ENCODE measurements at places on chromosomes 7 and 10.

- H3K27ac ChIP-seq: no peak overlapping the region
- DNase-seq: no peak
- H3K4me1 ChIP-seq: peaks cover 5% of the 10 kb centered on the region
- peaks cover 8% of the 10 kb centered on the region for H3K27me3 ChIP-seq
- no peaks in the 10 kb centered on the region for H3K36me3 ChIP-seq
Observed at GRCh38 chr7:158431941-158432347, 155.7 kb downstream of the PTPRN2 start.

- peaks cover 7% of the 10 kb centered on the region for H3K4me1 ChIP-seq
- no peaks in the 10 kb centered on the region for H3K27me3 ChIP-seq
- DNase-seq: no peak
- H3K4me3 ChIP-seq: no peak overlapping the region
- no peak overlapping the region for H3K27ac ChIP-seq
Observed at GRCh38 chr7:100486111-100486636, 2.4 kb downstream of the NYAP1 start.

GRCh38 chr7:49137978-49138377 is 213.6 kb downstream of the CDC14C start:
- H3K27me3 ChIP-seq: no peaks in the 10 kb centered on the region
- no peak overlapping the region for H3K27ac ChIP-seq
- no peaks in the 10 kb centered on the region for H3K4me1 ChIP-seq
- no peak overlapping the region for H3K4me3 ChIP-seq
- no peaks in the 10 kb centered on the region for H3K36me3 ChIP-seq

DNA sequence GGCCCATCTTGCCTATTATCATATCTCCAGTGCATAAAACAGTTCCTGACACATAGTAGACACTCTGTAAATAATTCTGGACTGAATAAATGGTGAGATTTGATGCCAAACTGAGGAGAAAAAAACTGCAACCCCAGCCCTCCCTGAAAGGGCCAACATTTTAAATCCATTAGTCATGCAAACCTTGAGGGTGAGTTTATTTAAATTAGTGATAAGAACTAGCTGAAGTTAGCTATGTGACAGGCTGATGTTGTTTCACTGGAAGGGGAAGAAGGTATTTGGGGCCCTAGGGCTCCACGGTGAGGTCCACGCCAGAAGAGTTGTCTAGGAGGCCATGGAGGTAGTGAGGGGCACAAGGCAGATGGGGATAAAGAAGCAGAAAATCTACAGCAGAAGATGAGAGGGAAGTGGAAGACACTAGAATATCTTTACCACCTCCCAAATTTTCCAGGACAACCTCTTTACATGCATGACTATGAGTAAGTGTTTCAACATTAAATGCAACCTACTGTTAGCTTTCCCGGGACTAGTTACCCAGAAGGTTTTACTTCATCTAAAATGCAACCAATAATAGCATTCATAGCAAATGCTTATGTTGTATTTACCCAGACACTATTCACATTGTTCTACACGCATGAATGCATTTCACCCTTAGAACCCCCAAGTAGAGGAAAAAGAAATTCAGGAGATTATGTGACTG is 183.2 kb upstream of the LYZL1 start:
- H3K4me3 ChIP-seq: no peak overlapping the region
- no peaks in the 10 kb centered on the region for H3K36me3 ChIP-seq
- no peak overlapping the region for H3K27ac ChIP-seq
- no peaks in the 10 kb centered on the region for H3K27me3 ChIP-seq
- peaks cover 1% of the 10 kb centered on the region for H3K4me1 ChIP-seq
- no peak for DNase-seq

DNA sequence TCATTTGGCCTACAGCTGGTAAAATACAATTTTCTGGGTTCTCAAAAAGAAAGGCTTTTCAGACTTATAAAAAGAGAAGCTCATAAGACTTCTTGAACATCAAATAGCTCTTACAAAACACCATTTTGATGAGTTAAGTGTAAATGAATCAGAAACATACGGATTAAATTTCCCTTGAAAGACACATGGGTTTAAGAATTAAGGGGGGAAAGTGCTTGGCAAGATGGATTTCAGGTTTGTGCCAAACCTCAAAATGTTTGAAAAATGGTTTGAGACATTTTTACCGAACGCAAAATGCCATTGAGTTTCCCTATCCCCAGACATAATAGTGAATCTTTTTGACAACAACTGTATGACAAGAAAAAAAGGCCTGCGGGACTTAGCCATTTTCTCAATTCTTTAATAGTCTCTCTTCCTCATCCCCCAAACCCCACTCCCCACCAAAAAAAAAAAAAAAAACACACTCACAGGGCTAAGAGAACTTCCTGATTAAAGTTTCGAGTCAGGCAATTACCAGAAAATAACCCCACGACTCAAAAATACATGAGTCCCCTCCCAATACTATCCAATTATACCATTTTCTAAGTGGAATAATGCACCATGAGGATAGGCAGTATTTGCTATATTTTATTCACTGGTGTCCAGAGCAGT is 260.1 kb downstream of the TRIL start:
- H3K4me3 ChIP-seq: no peak overlapping the region
- no peak overlapping the region for H3K27ac ChIP-seq
- H3K4me1 ChIP-seq: no peaks in the 10 kb centered on the region
